Cerebellum (tissue), 4 donors: ENCODE measurements at places on chromosomes 3 and 15. TPM values are rescaled to one million over a fixed set of nuclear protein-coding genes. Genes with fewer than 3 reads are reported as not detected.
A peak's percentile ranks its signal among the peaks of the same experiment; 100 is the strongest.

- DNase-seq, result no peak
These were observed 178.4 kb downstream of the TBC1D2B start for GRCh38 chr15:77898811-77899730.

DNA sequence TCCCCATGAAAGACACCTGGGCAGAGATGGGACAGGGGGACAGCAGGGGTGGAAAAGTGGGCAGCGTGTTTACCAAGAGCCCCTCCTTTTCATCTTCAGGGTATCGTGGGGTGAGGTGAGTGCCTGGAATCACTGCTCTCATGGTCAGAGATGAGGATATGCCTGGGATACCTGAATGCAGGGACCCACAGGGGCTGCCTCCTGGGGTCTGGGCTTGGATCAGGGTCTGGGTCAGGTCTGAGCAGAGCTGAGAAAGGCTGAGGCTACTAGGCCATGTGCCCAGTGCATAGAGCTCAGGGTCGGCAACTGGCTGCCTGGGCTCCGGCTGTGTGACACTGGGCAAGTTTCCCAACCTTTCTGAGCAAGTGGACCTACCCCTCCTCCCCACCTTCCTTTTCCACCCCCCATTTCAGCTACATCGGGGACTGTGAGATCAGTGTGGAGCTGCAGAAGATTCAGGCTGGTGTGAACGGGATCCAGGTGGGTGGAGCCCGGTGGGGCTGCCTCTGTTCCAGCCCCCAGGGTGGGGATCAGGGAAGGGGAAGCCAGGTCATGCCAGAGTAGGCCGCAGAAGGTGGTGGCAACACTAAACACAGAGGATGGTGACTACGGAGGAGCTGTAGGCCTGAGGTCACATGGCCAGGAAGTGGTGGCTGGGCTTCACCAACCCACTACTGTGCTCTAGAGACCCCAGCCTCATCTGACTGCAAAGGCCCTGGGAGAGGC lies 24.5 kb downstream of the ESYT3 start:
- no peak for DNase-seq

DNA sequence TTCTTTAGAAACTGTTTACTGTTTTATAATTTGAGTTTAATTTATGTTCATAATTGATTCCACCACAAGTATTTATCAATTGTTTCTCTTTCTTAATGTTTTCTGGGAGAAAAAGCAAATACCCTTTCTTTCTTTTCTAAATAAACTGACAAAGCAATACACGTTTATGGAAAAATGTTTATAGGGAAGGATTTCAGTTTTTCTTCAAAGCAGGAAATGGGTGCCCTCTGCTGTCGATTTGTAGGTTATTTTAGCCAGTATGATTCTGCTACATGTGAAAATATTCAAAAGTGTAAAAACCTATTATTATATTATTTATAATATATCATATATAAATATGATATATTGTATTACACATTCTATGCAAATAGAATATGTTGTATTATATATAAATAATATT lies 921.0 kb upstream of the ROBO1 start:
- no peak for DNase-seq

DNA sequence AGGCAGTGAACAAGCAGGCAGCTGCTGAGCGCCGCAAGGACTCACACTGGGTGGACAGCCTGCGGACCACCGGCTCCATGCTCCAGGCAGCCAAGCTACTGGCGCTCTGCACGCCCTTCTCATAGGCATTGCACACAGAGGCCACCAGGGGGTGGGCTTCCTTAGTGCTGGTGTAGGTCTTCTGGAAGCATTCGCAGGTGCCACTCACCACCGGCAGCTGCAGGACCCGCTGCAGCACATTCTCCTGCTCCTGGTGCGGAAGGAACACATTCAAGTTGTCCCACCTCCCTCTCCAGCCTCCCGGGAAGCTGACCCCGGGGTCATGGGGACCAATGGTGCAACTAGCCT lies 6.0 kb downstream of the PLIN1 start:
- DNase-seq, result no peak

GRCh38 chr15:59169251-59169708 lies 37.4 kb upstream of the LDHAL6B start:
- no peak for DNase-seq

The FANCI gene
- 29.4 TPM for total RNA-seq

The SPTBN5 gene
- 1.3 TPM for total RNA-seq

DNA sequence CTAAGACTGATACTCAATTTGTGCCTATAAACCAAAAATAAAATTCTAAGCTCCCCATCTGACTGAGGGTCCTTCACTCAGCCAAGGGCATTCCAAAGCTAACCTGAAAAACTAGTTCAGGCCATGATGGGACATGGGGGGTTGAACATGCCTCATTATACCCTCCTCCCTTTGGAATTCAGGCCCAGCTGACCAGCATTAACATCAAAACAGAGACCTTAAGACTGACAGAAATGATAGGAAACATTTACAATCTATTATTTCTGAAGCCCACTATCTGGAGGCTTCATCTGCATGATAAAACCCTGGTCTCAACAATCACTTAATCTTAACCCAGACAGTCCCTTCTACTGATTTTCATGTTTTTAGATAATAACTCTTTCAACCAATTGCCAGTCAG lies 140.4 kb downstream of the ANO10 start:
- no peak for DNase-seq

The TMEM207 gene
- total RNA-seq, result not detected

The PSTPIP1 gene
- total RNA-seq, result 0.27 TPM

The NR1I2 gene
- 0.36 TPM for total RNA-seq

DNA sequence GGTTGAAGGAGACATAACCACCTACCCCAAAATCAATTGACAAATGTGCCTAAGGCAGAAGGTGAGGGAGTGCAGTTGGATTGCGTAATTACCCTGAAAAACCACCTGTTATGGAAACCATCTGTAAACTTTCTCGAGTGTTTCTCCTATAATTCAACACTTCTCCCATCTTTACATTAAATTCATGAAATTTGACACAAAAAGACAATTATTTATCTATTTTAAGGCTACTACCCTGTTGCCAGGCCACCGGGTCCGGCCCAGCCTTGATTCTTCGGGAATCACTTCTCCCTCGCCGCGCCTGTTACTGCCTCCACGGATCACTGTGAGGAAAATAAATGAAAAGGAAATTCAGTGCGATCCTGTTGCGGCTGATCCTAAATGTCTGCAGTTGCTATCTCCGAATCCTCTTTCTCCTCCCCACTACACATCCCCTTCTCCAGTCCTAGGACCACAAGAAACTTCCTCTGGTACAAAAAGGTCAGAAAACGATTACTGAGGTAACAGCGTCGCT lies 646 bp downstream of the IQCB1 start:
- peak; percentile 12 for DNase-seq

The OSBPL10 gene
- total RNA-seq, result 9.2 TPM

The SERPINI2 gene
- total RNA-seq, result 10.1 TPM

DNA sequence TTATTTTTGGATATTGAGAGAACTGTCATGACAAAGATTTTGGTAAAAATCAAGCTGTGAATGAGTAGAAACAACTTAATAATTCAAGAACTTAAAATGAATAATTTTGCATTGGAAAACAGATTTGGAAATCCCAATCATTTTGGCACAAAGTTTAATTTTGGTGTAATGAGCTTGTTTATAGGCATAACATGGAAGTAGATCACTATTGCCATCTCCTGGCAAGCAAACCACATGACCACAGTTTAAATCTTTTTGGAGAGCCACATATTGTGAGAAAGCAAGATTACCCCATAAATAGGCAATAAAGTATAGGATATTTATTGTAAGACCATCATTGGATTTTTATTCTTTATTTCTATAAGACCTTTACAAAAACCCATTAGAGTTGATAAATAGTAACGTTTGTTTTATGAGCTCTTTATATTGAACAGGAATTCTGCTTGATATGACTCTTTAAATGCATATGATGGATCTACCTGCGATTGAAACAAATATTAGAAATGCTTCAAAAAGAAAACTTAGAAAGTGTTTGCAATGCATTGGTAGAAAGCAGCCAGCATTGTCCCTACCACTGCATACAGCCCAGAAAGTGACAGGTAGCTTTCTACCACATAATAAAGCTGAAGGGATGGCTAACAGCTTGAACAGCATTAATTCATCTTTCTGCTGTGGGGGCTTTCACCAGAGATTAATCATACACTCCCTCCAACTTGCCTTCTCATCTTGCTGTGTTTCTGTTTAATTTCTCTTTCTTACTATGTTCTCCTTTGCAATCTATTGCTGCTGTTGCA lies 766.8 kb downstream of the TBL1XR1 start:
- DNase-seq, result peak; percentile 41

DNA sequence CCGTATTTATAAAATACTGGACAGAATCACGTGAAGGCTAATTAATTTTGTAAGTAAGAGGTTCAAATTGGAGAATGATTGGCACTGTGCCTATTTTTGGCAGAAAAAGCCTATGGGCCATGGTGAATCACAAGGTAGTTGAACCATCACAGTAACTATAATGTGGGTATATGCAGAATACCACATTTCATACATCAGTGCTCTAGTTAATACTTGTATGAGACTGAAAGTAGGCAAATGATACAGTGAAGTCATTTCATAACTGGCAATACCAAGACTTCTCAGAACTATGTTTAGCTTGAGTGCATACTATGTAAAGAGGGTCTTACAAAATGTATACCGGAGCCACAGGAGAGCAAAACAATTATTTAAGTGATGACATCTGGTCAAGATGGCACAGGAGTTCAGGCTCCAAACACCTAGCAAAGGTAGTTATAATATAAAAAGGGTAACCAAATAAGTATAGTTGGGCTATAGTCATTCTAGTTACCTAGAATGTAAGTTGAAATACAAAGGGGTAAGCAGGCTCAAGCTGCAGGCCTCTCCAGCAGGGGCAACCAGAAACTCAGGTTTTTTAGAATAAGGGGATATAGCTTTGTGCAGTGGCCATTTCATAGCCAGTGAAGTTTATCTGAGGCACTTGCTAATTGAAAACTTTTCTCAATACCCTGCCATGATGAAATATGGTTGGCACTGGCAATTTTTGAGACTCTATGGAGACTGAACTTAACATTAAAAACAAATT lies 19.1 kb downstream of the GPR160 start:
- DNase-seq, result no peak

The GABRB3 gene
- 73.9 TPM for total RNA-seq

DNA sequence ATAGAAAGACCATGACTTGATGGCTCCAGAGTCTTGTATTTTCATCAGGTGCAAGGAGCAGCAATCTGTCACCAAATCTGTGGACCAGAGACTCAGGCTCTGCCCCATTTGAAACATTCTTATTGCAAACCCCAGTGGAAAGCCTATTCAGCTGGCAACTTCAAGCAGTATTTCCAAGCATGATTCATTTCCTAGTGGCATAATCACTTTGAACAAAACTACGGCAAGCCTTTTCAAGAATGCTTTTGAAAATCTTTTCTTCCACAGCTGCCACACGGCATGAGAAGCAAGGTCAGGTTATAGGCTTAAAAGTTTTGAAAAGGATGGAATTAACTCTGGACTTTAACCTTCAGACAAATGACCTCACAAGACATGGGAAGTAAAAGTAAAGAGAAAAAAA lies 122.0 kb upstream of the BFSP2 start:
- DNase-seq, result no peak

- DNase-seq, result peak; percentile 28
These were observed 58.8 kb upstream of the SLC7A14 start for GRCh38 chr3:170644711-170645110.

- no peak for DNase-seq
These were observed 18.8 kb downstream of the BLM start for GRCh38 chr15:90735923-90736322.

DNA sequence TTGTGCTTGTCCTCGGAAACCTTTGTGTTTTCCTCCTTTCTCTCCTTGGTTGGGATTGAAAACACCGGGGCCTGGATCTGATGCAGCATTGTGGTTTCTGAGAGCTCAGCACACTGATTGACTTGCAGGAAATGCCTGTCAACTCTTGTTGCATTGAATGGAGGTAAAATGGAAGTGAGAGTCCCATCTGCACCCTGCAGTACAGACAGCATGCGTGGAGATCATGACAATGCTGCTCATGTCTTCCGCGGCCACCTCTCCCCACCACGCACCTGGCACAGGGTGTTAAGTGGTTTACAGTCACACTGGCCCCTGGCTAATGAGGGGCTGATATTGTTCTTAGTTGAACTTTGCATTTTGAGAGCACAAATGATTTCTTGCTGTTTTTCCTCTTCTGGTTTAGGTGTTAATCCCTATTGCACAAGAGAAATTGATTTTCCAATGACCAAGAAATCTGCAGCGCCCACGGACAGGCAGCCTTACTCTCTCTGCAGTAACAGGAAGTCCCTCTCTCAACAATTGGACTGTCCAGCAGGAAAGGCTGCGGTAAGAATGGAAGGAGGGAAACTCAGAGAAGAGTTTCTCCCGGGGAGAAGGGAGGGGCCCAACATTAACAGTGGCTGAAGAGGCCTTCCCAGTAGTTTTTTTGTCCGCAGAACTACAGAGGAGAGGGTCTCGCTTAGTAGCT lies 58.5 kb downstream of the STARD5 start:
- DNase-seq, result no peak
